ENCODE measurements at places on chromosomes 11 and 22. TPM values are rescaled to one million over a fixed set of nuclear protein-coding genes. Genes with fewer than 3 reads are reported as not detected.

The LIF gene
- 1.5 TPM for total RNA-seq

The LSP1 gene
- 131 TPM for total RNA-seq

The NFAM1 gene
- total RNA-seq, result not detected

The KRTAP5-9 gene
- total RNA-seq, result not detected

The APLNR gene
- not detected for total RNA-seq

The CPSF7 gene
- total RNA-seq, result 24.6 TPM

The SEPTIN3 gene
- not detected for total RNA-seq

The CD44 gene
- 431 TPM for total RNA-seq

The FOSL1 gene
- total RNA-seq, result 42.3 TPM

The APOA1 gene
- not detected for total RNA-seq

The OR52E1 gene
- not detected for total RNA-seq

The TMEM9B gene
- total RNA-seq, result 22.7 TPM

The CBLIF gene
- total RNA-seq, result not detected

The MRPL49 gene
- total RNA-seq, result 24.6 TPM

The GLYATL2 gene
- total RNA-seq, result 0.98 TPM

The TPH1 gene
- under 0.01 TPM for total RNA-seq

The APOL5 gene
- total RNA-seq, result not detected

All from subcutaneous preadipocyte (primary cell).